Testis (tissue), 5 donors: ENCODE measurements at places on chromosomes 12 and 14.

GRCh38 chr14:103628221-103628683 lies 759 bp upstream of the KLC1 start:
- DNase-seq: peak; percentile 71

GRCh38 chr12:133227281-133227852 lies 8.3 kb downstream of the ANHX start:
- no peak for DNase-seq

GRCh38 chr12:132520421-132521199 lies 30.7 kb downstream of the FBRSL1 start:
- no peak for DNase-seq

DNA sequence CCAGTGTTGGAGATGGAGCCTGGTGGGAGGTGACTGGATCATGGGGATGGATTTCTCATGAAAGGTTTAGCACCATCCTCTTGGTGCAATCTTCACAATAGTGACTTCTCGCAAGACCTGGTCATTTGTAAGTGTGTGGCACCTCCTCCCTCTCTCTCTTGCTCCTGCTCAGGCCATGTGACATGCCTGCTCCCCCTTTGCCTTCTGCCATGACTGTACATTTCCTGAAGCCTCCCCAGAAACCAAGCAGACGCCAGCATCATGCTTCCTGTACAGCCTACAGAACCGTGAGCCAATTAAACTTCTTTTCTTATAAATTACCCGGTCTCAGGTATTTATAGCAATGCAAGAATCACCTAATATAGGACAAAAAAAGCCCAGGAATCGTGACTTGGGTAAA lies 171.0 kb upstream of the FOXN3 start:
- no peak for DNase-seq

GRCh38 chr14:57405562-57405961 lies 15.2 kb downstream of the NAA30 start:
- DNase-seq: no peak

GRCh38 chr12:125540580-125541204 lies 475.5 kb downstream of the AACS start:
- no peak for DNase-seq

DNA sequence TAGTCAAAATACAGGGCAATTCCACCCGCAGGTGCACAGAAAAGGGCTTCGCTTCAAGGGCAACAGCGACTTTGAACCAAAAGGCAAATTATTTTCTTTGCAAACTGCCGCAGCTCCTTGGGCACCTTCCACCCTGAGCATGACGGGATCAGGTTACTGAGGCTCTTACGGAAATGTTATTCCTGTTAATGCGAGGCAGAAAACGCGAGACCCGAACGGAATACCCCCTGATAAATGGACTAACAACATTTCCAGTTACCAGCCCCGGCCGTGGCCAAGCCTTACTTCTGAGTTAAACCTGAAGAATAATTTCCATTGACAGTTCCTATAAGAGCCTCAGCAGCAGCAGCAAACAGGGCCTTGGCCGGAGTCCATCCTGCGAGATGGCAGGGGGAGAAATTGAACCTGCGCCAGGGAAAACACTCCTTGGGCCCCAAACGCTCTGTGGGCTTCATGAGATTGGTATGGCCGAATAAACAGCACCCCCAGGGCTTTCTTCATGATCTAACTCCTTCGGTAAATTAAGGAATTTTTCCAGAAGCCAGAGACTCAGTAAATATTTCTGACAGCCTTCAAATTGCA lies 70.0 kb upstream of the DICER1 start:
- DNase-seq: no peak

- no peak for DNase-seq
These were observed 8.4 kb downstream of the CATSPERB start for GRCh38 chr14:91723501-91723900.

DNA sequence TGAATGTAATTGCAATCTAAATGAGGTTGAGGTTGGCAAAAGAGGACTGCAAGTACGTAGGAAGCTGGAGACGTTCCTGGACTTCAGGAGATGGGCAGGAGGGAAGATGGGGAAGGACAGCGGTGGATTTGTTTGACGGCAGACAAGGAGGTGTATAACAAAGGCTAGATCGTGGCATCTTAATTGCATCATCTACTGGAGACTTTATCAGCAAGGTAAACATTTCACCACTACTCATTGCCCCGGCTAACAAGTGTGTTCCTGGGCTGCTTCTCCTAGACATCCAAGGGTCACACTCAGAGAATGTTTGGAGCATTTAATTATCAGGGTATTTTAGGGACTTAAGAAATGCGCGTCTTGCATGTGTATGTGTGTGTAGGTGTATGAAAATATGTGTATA lies 128.5 kb downstream of the KCNK10 start:
- no peak for DNase-seq

- no peak for DNase-seq
These were observed 114.3 kb upstream of the ETV6 start for GRCh38 chr12:11535127-11535526.

DNA sequence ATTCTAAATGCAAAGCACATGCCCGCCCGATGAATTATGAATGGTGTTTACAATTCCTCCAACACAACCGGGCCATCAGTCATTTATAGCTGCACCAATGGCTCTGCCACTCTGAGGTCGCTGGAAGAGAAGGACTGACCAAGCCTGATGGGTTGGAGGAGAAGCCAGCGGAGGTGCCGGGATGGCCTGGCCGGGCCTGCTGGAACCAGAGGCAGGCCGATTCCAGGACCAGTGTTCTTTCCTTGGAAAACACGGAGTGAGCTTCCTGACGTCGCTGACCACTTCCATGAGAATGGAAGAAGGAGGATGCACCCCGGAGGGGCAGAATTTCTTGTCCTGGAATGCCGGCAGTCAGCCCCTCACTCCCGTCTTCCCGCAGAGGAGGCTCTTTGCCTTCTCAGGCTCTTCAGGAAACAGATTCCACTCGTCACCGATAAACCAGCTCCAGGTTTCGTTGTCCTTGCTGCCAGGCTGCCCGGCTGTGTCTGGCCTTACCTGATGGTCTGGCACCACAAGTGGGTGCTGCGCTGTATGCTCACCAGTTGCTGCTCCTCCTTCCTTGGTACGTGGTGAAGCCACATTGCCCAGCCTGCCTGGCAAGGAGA lies 358.5 kb upstream of the SFSWAP start:
- no peak for DNase-seq

DNA sequence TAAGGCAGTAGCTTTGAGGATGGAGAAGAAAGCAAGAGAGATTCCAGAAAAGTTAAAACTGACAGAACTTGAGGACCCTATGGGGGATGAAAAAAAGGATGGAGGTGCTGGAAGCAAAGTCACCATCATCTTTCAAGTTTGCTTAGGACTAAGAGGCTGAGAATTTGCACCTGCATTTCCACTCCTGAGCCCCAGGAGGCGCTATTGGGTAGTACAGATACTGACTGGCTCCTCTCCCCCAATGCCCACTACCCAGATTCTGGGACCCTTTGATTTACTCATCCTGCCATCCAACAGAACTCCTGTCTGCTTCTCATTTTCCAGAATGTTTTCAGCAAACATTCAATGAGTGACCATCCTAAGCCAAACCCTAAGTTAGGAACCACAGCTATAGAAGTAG lies 34.0 kb upstream of the CMKLR1 start:
- DNase-seq: no peak

GRCh38 chr14:53144244-53144643 lies 8.9 kb downstream of the DDHD1 start:
- DNase-seq: no peak

DNA sequence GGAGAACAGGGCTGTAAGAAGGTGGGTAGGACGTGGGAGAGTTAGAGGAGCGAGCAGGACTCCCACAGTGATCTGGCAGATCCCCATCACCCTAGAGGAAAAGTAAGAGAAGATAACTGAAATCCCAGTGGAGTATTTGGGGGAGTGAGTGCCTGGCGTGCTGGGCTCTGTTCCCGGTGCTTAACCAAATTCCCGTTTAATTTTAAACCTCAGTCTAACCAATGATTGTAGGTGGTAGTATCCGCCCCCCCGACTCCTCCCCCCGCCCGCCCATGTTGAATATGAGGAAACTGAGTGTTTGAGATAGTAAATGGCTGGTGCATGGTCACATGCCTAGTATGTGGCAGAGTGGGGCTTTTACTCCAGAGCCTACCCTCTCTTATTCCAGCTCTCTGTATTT lies 1.2 kb downstream of the TARBP2 start:
- peak; percentile 46 for DNase-seq

- DNase-seq: no peak
These were observed 59.5 kb upstream of the PNMA1 start for GRCh38 chr14:73773441-73774240.

- DNase-seq: no peak
These were observed 194.1 kb downstream of the ANO6 start for GRCh38 chr12:45409966-45410365.

- no peak for DNase-seq
These were observed 28.1 kb downstream of the ZFHX2 start for GRCh38 chr14:23523229-23524016.

GRCh38 chr12:24904871-24905270 lies 44.0 kb downstream of the BCAT1 start:
- no peak for DNase-seq

GRCh38 chr12:64286521-64286920 lies 64.4 kb upstream of the KICS2 start:
- no peak for DNase-seq

DNA sequence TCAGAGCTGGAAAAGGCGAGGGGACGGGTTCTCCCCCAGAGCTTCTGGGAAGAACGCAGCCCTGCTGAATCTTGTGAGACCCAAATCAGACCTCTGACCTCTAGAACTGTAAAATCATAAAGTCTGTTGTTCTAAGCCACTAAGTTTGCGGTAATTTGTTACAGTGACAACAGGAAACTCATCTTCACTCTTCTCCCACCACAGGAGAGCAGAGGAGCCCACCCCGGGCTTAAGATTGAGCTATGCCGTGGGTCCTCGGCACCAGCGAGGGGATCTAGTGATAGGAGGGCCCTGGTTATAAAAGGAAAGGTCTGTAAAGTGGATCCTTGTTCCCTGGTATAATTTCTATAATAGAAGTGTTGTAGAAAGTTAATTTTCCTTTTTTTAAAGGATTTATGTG lies 7.6 kb downstream of the MLXIP start:
- no peak for DNase-seq

GRCh38 chr12:91630083-91630482 lies 447.5 kb upstream of the DCN start:
- no peak for DNase-seq

DNA sequence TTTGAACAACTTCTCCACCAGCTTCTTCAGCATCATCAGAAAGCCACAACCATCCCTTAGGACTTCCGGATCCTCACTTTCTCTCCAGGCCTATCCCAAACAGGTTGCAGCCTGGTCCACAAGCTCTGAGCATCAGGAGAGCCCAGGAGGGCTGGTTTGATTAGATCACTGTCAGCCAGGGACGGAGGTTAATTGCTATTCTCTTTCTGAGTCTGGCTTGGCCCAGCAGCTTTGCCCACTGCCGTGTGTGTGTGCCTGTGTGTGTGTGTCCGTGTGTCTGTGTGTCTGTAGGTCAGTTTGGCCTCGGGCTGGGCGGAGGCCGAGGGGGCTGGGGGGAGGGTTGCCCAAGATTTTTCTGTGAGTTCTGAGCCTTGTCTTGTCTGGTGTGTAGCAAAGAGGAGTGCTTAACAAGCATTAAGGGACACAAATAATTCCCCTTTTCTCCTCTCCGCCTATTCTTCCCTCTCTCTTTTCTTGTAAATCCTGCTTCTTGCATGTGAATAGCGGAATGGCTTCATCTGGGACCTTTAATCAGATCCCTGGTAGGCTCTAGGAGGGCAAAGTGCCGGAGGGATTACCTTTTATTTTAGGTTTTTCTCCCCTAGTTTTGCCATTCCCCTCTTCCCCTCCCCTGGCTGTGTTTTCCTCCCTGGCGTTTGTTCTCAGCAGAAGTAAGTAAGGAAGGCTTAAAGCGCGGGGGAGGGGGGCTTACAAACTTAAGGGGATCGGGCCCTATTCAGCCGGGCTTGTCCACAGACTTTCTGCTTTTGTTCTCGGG lies 138.2 kb upstream of the LHX5 start:
- DNase-seq: no peak

DNA sequence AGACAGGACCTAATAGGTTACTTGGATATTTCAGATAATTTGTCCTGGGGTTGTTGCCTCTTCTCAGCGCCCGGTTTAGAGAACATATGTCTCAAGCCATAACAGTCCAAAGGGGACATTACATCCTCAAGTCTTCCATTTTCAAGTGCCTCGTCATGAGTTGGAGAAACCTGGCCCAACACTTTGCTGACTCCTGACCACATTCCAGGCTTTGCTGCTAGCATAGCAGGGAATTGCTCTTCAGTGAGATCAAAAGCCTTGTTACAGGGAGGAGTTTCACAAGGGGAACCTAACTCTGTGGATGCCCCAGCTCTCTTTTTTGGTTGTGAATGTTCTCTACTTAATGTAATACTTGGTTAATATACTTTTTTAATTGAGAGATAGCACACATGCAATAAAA lies 8.2 kb upstream of the MMP19 start:
- no peak for DNase-seq

DNA sequence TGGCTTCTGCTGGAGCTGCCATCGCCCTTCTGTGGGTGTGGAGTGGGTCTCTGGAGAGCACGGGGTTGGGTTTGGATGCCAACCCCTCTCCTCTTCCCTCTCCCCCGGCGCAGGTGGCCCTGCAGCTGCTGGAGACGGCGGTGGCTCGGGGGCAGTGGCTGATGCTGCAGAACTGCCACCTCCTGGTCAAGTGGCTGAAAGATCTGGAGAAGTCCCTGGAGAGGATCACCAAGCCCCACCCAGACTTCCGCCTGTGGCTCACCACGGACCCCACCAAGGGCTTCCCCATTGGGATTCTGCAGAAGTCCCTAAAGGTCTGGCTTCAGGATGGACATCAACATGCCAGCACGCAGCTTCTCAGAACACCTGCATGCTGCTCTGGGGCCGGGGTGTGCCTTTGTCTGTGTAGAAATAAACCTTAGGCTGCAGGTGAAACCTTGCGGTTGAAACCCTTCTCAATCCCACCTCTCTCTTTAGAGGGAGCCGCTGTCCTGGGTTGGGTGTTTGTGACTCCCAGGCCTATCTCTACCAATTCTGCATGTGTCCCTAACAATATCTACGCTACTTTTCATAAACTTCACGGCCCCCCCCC lies 44.3 kb downstream of the CCDC92 start:
- DNase-seq: no peak

DNA sequence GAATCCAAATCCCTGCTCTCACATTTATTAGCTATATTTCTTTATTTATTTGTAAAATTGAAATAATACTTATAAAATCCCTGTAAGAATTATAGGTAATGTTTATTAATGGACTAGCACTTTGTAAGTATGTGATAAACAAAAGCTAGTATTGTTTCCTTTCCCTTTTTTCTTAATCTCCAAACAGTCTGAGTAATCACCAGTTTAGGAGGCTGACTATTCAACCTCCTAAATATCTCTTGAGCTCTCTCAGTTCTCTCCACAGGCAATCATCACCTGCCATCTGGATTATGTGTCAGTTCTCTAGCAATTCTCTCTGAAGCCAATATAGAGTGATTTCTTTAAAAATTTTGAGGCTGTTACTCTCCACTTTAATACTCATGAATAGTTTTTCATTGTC lies 9.2 kb upstream of the LYZ start:
- no peak for DNase-seq

DNA sequence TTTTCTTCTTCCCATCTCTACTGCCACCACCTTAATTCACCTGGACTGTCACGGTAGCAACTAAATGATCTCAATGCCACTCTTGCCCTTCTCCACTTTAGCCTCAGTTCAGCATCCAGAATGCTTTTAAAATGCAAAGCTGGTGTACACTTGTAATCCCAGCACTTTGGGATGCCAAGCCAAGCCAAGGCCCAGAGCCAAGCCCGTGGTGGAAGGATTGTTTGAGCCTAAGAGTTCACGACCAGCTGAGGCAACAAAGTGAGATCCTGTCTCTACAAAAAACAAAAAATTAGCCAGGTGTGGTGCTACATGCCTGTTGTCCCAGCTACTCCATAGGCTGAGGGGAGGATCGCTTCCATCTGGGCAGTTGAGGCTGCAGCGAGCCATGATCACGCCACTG lies 5.9 kb downstream of the CIPC start:
- no peak for DNase-seq

- no peak for DNase-seq
These were observed 29.1 kb downstream of the C14orf132 start for GRCh38 chr14:96067985-96068930.
